ENCODE measurements at places on chromosomes 6 and 20.

DNA sequence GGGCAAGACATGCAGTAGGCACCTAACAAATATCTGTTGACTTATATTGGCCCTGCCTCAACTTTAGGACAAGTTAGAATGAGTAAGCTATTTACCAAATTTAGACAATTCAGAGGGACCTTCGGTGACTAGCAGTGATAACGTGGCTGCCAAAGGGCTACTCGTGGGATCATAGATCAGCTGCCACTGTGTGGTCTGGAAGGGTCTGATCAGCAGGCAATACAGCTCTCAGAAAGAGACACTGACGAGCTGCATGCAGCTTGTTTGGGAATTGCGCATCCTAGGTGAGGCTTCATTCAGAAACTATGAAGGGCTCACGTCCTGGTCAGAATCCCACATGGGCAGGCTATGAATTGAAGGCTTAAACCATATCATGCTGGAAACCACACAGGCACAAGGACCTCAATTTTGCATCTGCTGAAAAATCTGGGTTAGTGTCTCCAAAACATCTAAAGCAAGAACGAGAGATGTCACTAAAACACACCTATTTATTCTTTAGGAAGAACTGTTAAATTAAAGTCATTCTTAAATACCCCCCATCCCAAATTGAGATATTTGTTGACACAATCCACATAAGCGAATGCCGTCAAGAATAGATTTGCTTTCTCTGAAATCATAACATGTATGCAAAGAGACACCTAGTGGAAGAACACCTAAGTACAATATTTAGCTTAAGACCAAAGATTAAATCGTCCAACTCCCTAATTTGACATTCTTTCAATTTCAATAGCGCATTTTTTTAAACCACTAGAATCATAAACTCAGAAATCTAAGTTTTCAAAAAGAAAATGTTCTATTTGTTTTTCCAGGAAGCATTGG lies 79.6 kb downstream of the IPCEF1 start:
- DNase-seq = peak; percentile 50

GRCh38 chr6:18211338-18211737 lies 53.0 kb downstream of the DEK start:
- peak; percentile 74 for DNase-seq

DNA sequence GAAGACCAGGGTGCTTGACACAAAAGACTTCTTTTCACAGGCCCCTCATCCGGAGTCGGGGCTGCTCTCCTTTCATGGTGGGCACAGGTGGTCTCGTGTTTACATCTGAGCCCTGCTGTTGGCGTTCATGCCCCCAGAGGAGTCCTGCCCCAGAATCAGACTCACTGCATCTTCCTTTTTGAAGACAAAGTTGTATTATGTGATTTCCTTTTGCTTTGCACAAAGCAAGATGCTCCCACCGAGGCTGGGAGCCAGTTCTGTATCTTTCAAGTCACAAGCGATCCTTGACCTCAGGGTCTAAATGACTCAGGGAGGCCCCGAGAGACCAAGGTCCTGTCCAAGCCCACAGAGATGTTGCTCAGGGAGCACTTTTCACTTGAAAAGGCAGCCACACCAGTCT lies 330.5 kb downstream of the THBS2 start:
- DNase-seq = no peak

DNA sequence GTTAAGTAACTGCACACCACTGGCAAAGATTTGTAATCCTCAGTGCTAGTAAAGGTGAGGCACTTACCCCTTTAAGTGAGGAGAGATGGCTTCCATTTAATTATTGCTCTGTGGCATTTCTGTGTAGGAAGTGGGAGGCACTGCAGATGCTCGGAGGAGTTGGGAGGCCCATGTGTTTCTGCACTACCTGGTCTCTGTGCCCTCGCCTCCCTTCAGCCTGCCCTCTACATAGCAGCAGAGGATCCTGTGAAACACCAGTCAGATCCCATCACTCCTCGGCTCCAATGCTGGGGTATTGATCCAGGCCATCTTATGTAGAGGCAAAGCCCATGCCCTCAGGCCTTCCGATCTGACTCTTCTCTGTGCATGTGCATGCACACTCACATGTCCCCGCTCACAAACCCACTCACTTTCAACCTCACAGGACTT lies 67.0 kb downstream of the SLX4IP start:
- peak; percentile 26 for DNase-seq

GRCh38 chr20:49589747-49590146 lies 21.8 kb upstream of the PTGIS start:
- no peak for DNase-seq

DNA sequence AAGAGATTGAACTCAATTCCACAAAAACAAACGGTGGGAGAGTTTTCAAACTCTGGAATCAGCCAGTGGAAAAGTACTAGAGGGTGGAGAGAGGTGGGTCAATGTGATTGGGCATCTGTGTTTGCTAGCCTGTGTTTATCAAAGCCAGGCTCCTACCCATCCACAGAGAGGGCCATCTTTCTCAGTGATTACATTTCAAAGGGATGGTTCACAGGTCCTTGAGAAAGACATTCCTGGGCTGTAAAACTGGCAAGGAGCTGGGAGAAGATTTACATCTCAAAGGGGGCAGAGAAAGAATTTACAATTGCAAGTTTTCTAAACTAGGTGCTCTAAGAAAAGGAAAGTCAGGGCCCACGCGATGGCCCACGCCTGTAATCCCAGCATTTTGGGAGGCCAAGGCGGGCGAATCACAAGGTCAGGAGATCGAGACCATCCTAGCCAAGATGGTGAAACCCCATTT lies 146.8 kb upstream of the UST start:
- DNase-seq = no peak

DNA sequence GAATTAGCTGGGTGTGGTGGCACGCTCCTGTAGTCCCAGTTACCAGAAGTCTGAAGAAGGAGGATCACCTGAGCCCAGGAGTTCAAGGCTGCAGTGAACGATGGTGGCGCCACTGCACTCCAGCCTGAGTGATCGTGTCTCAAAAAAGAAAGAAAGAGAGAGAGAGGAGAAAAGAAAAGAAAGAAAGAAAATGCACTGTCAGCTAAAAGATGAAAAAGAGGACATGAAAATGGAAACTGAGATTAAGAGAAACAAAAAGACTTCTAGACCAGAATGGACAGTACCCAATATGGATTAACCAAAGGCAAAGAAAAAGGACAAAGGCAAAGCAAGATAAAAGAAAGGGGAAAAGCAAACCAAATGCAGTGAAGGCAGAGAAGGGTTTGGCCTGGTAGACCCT lies 9.0 kb upstream of the RALGAPA2 start:
- no peak for DNase-seq

DNA sequence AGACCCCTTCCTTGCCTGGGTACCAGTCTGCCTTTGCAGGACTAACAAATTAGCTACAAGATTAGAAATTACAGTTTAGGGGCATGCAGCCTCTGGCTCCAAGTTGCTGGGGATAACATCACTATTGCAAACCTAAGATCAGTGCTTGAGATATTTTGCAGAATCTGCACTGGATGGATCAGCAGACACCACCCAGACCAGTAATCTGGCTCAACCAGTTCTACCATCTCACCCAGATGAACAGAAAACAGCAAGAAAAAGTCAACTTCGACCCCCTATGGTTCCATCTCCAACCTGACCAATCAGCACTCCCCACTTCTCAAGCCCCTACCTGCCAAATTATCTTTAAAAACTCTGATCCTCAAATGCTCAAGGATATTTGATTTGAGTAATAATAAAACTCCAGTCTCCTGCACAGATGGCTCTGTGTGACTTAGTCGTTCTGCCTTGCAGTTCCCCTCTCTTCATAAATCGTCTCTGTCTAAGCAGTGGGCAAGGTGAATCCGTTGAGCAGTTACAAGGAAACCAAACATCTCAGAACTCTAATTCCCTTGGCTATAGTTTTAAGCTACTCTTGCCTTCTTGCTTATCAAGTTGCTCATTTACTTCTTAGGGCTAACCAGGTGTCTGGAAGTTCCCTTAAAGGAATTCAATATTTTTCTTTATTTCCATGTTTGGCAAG lies 16.1 kb upstream of the LMBRD1 start:
- DNase-seq = no peak

DNA sequence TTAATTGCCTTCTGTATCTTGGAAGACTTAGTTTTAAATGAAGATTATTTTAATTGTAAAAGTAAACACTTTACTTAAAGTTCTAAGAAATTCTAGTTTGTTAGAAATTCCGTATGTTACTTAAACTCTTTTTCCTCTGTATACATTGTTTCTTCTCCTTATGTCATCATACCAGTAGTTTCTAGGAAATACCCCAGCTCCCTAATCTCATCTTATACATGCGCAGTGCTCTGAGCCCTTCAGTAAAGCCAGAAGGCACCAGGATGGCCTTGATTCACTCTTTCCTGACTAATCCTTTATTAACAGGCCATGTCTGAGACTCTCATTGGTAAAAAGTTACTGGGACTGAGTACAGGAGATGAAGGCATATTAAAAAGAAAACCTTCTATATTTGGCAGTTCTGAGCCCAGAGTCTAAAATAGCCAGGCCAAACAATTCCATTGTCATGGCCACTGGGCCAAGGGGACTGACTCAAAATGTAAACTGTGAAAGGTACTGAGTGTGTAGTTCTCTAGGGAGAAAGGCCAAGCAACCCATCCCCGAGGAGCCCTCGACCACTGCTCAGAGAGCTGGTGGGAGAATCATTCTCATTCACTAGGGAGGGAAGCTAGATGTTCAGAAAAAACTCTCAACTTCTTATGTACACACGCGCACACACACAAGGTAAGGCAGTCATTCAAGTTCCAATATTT lies 25.0 kb downstream of the SLC22A1 start:
- DNase-seq = no peak

GRCh38 chr20:46206992-46207549 lies 89.0 kb downstream of the CD40 start:
- DNase-seq = no peak

- peak; percentile 29 for DNase-seq
These were observed 213.8 kb upstream of the ZFP64 start for GRCh38 chr20:52405417-52405816.

- DNase-seq = peak; percentile 71
These were observed 25.3 kb upstream of the KIF3B start for GRCh38 chr20:32252189-32252588.

All from activated CD4-positive, alpha-beta T cell treated with anti-CD3 and anti-CD28 coated beads, Interleukin-2, Interleukin-6, amounts not matched to agents 100 ng/mL and 50 ng/mL, durations not matched to agents 16 hours and 8 hours (primary cell).